Urinary bladder (tissue), 4 donors: ENCODE measurements at places on chromosomes 3 and 15. TPM values are rescaled to one million over a fixed set of nuclear protein-coding genes. Genes with fewer than 3 reads are reported as not detected.

The DNAH12 gene
- total RNA-seq = 0.37 TPM

The SCN5A gene
- total RNA-seq = 3.1 TPM

The DPPA4 gene
- 0.16 TPM for total RNA-seq

The ACP3 gene
- 3.2 TPM for total RNA-seq

The CELSR3 gene
- 0.79 TPM for total RNA-seq

The RASGRF1 gene
- 0.48 TPM for total RNA-seq

The DAZL gene
- total RNA-seq = not detected

The XCR1 gene
- 1.0 TPM for total RNA-seq

The POPDC2 gene
- 11.5 TPM for total RNA-seq

The FSD2 gene
- total RNA-seq = 1.2 TPM

The HOMER2 gene
- 8.9 TPM for total RNA-seq

The ROBO1 gene
- total RNA-seq = 67.0 TPM

The HRH1 gene
- 19.0 TPM for total RNA-seq

The MAP1A gene
- 14.3 TPM for total RNA-seq

The PTPRG gene
- total RNA-seq = 95.3 TPM

The BFSP2 gene
- not detected for total RNA-seq

The PLSCR5 gene
- total RNA-seq = not detected

The ARRDC4 gene
- total RNA-seq = 36.7 TPM

The GOLGA6B gene
- 0.26 TPM for total RNA-seq

The SI gene
- total RNA-seq = not detected

The SLC22A14 gene
- 0.16 TPM for total RNA-seq

The CHAC1 gene
- total RNA-seq = 0.42 TPM

The CAPN3 gene
- 8.6 TPM for total RNA-seq

The FGD5 gene
- 25.7 TPM for total RNA-seq

The ZMYND10 gene
- 1.2 TPM for total RNA-seq

The NR2E3 gene
- 2.3 TPM for total RNA-seq

The IL12A gene
- 0.58 TPM for total RNA-seq

The SLC51B gene
- not detected for total RNA-seq

The FRMD5 gene
- 2.9 TPM for total RNA-seq

The NR1I2 gene
- total RNA-seq = 0.11 TPM

The PFN2 gene
- total RNA-seq = 159 TPM

The LZTFL1 gene
- 39.1 TPM for total RNA-seq

The DPP8 gene
- total RNA-seq = 65.6 TPM

The PSTPIP1 gene
- 1.2 TPM for total RNA-seq

The TUBGCP4 gene
- total RNA-seq = 14.3 TPM

The BCHE gene
- total RNA-seq = 174 TPM

The PLA2G4E gene
- not detected for total RNA-seq

The DOCK3 gene
- 1.7 TPM for total RNA-seq

The GRIP2 gene
- total RNA-seq = 6.9 TPM

The HIGD2B gene
- total RNA-seq = not detected

The TTLL13 gene
- not detected for total RNA-seq

The TOPAZ1 gene
- total RNA-seq = not detected

The NCBP2 gene
- 38.8 TPM for total RNA-seq

The ZKSCAN7 gene
- total RNA-seq = 19.5 TPM

The ANKRD63 gene
- total RNA-seq = not detected

The CLDN1 gene
- 13.2 TPM for total RNA-seq

The SLC12A1 gene
- not detected for total RNA-seq

The ALDH1A2 gene
- total RNA-seq = 36.0 TPM

The TMEM207 gene
- not detected for total RNA-seq

The IQCF5 gene
- not detected for total RNA-seq

The COPS2 gene
- total RNA-seq = 139 TPM

The SLC24A5 gene
- total RNA-seq = 0.26 TPM

The CCR8 gene
- total RNA-seq = not detected

The ZIC4 gene
- not detected for total RNA-seq

The FILIP1L gene
- total RNA-seq = 103 TPM

The FRG2C gene
- not detected for total RNA-seq
